ENCODE measurements at places on chromosomes 3 and 15.

DNA sequence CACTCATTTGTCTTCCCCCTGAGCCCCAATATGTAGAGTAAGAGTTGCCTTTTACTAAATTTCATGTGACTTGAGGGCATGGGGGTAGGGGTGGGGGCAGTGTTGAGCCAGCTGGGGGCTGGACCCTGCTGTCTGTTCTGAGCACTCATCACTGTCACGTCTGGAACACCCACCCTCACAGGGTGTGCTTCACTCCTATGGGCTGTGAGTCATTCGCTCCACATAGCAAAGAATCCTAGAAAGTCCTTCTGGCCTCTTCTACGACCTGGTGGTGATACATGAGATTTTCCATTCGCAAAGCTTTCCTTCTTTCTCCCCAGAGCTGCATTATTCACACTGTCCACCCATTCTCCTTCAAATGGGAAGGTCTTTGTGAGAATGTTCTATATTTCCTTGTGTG is 43.6 kb upstream of the MGLL start:
- no peak for DNase-seq

DNA sequence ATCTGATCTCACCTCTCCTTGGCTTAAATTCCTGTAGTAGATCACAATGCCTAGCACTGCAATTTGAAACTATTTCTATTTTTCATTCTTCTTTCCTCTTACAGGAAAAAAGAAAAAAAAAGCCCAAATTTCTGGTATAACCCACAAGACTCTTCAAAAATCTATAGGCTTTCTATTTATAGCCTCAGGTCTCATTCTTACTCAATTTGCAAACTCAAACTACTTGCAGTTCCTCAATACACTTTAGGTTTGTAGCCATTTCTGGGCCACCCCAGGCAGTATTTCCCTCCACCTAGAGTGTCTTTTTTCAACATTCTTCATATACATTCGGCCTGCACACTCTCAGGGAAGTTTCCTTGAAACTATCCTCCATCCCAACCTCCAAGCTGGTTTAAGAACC is 169.0 kb downstream of the TBC1D5 start:
- DNase-seq = no peak

DNA sequence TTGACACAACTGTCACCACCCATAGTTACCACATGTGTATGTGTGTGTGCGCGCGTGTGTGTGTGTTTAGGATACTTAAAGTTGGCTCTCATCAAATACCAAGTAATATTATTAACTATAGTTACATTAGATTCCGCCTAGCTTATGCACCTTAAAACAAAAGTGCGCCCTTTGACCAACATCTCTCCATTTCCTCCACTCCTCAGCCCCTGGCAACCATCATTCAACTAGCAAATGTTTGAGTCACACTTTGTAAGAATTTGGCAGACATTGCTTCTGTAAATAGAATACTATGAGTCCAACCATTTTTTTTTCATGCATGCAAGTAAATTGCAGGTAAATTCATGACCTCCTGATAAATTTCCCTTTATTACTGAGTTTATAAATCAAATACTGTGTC is 169.3 kb downstream of the GBE1 start:
- DNase-seq = no peak

DNA sequence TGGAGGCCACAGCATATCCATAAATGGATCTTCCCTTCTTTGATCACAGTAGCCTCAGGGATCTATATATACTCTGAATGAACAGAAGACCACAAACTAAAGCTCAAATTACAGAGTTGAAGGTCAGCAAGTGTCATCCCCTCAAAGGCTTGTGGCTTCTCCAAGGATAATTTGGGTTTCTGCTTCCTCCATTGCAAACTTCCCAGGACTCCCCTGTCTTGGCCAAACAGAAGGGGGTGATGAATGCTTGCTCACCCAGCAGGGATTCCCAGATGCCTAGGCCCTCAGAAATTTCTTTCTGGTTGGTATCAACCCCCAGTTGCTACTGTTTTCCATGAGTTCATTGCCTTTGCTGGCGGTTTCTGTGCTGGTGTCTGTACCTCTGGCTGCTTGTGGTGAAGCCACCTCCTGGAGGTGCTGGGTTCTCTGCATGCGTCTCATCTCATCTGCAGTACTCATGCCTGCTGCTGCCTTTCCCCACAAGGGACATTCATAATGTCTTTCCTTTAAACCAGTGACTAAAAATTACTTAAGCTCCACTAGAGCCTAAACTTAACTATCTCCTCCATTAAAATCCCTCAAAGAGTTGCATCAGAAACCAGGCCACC is 17.7 kb downstream of the ENTPD3 start:
- no peak for DNase-seq

DNA sequence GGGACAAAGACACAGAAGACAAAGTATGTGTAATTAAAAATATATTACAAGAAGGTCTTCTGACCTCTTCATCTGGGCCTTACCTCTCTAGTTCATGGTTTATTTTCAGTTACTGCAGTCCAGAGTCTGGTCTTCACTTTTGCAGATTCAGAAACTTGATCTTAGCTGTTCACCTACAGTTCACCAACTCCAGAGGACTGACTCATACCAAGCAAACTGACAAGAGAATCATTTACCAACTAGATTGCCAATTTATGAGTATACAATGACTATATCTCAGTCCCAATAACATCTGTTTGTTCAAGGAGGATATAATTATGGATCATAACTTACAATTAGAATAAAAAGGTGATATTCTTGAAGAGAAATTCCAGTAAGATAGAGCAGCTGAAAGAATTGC is 9.0 kb downstream of the P2RY1 start:
- DNase-seq = no peak

DNA sequence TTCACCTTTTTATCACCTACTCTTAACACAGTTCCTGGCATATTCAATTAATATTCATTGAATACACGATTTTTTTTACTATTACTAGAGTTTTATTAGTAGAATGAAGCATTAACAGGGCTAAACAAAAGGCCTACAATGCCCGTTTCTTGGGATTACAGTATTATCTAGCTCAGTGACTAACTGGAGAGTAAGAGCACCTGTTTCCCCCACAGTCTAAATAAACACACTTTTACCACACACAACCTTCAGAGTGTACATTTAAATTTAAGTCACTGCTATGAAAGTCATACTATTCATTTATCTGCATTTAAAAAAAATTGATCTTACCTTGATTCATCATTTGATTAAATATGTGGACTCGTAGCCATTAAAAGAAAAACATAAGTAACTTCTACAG is 74.8 kb downstream of the PLOD2 start:
- DNase-seq = no peak

GRCh38 chr3:185400866-185401265 is 37.9 kb downstream of the MAP3K13 start:
- no peak for DNase-seq

GRCh38 chr3:197216169-197216860 is 82.1 kb downstream of the DLG1 start:
- DNase-seq = no peak

DNA sequence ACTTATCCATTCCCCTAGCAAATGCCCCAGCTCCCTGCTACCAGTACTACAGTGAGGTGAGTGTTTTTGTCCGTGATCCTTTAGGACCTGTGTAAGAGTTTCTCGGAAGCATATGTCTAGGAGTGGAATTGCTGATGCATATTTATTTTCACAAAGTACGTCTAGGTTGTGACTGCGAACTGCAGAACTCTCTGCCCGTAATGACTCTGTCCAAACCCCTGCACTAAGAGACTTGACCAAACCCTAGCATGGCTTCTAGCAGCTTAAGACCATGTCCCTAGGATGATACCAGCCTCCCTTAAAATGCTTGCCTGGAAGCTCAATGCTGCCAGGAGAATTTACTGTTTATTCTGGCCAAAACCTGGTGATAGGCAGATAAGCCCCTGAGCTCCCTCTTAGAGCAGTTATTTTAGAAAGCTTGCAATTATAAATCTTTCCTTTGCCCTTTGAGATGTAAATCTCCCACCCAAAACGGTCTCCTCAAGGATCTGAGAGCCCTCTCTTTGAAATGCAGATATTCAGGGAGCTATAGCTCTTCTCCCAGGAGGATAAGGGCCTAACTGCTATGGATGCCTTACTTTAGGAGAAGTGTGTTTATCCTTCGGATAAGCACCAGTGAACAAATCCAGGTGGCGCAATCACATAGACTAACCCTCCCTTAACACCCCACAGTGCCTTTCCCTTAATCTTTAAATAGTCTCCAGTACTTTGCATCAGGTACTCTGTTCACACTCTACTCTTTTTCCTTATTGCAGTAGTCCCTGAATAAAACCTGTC is 14.7 kb upstream of the CA12 start:
- DNase-seq = no peak

- DNase-seq = no peak
These were observed 16.3 kb downstream of the ZIC1 start for GRCh38 chr3:147425388-147425850.

GRCh38 chr15:60251300-60252070 is 146.3 kb downstream of the ANXA2 start:
- DNase-seq = peak; percentile 79

DNA sequence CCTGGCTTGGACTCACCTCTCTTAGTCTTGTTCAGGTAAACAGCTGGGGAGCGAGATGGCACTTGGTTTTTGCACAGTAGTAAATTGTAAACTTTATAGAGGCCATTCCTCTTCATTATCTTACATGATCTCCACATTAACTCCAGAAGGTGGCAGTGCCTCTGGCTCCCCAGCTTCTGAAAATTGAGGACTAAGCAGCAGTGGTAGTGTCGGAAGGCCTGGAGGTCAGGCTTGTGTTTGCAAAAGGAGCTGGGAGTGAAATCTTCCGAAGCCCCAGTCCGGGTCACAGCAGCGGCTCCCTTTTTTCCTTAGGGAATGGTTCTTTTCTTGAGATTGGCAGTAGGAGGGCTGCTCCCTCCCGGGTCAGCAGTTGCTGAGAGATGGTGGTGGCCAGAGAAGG is 85.7 kb downstream of the FNDC3B start:
- no peak for DNase-seq

GRCh38 chr3:42957573-42957972 is 21.5 kb upstream of the GASK1A start:
- no peak for DNase-seq

DNA sequence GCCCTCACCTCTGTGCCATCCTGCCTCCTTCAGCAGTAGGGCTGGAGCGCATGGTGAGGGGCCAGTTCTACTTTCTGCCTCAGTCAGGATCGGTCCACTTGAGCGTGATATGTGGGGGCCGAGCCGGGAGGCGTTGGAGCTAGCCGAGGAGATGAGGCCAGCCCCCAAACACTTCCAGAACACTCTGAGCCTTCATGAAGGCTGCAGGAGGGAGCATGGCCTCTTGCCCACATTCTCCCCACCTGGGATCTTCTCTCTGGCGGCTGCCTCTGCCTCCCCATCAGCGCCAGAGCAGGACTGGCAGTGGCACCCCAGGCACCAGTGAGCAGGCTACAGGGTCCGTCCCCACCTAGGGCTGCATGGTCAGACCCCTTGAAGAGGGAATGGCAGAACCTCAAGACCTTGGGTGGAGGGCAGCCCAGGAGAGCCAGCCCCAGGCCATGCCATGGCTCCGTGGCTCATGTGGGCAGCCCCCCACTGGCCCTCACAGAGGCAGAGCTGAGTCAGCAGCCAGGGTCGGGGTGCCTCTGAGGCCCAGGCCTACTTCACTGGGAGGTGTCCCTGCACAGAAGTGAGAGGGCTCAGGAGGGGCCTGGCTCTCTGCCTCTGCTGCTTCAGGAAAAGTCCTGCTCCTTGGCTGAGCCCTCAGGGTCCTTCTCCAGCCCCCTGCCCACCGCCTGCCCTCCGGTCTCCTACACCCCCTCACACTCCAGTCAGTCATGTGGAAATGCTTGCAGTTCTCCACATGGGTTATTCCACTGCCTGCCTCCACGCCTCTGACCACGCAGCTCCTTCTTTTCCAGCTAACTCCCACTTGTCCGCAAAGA is 28.1 kb upstream of the CYP11A1 start:
- DNase-seq = no peak

- DNase-seq = no peak
These were observed 613.4 kb downstream of the MCTP2 start for GRCh38 chr15:94844538-94845389.

DNA sequence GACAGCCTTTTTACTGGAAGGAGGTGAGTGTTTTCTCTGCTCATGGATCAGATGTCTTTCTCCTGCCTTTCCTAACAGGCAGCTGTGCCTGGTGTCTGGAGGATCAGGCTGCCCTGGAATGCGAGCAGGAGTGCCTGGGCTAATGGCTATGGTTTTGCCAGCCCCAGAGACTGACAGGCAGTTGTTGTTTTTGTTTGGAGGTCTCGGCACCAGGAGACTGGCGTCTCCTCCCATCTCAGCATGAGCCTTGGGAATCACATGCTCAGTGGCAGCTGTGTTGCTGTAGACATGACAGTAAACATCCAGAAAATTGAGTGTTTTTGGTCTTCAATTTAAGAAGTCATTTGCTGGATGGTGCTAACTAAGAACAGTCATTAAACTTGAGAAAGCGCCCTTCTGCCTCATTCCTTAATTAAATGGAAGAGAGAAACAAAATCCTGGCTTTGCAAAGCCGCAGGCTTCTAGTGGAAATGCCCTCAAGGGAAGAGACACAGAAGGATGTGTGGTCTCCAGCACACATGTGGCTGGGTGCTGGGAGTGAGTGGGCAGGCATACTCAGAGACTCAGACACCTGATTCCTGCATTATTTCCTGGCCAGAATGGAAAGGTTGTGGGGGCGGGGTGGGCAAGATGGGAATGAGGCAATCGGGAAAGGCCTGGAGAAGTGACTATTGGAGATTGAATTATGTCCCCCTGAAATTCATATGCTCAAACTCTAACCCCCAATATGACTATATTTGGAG is 97.0 kb upstream of the NMNAT3 start:
- DNase-seq = no peak

GRCh38 chr15:68228971-68229385 is 550 bp downstream of the CLN6 start:
- DNase-seq = no peak

DNA sequence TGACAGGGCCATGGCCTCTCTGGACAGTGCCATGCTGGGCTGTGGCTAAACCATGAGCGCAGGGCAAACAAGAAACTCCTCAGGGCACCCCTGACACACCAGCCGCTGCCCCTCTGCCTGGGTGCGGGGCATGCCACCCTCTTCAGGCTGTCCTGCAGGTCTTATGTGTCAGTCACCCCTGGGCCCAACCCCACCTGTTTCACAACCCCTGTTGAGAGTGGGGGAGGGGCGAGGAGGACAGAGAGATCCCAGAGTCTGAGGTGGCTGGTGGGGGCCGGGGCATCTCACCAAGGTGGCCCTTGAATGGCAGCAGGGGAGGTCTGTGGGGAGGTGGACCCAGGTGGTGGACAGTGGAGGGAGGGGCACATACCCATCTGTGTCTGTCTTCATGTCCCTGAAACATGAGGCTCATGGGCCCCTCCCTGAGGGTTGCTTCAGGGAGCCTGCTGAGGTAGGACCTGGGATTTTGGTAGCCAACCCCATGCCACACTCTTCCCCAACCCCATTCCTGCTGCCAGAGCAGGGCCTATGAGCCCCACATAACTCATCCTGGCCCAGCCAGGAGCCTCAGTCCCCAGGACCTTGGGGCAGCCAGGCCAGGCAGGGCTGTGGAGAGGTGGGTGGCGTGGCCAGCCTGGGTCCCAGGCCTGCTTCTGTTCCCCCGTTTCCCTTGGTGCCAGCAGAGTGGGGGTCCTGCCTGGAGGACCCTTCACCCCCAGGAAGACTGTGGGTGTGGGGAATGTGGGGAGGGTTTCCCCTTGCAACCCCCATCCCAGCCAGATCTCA is 1.7 kb upstream of the STAB1 start:
- no peak for DNase-seq
